ENCODE measurements at places on chromosomes 2 and 18.

DNA sequence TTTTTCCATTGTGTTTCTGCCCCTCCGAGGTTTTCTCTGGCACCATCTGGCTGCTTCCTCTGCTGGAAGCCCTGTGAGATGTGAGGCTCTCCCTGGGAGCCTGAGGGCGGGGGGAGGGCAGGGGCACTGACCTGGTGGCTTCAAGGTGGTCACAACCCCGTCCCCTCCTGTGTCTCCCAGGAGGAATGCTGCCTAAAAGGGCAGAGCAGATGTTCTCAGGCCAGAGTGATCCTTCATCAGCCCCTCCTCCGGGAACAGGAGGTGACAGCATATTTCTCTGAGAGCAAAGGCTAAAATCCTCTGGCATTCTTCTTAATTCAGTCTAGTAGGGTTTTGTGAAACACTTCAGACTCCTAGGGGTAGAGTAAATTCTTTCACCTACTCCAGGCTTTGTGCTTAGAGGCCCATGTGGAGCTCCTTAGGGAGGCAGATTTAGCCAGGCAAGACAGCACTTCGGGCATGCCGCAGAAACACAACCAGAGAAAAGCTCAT, 18.3 kb upstream of the GREB1 start:
- no peak for DNase-seq

DNA sequence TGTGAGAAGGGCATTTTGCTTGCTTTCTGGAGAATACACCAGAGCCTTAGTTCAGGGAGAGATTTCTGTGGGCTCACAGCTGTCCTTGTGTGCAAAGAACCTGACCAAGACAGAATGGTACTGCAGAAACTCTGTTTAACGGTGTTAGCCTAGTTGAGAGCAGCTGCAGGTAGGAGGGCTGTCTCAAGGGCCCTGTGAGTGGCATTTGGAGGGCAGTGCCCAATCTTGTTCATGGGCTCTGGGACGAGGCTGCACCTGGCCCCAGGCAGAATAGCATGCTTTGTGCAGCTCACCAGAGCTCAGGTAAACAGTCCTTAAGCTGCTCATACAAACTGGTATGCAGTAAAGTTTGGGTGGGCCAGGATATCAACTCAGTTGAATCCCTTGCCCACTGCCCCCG, 16.9 kb upstream of the RGPD4 start:
- no peak for DNase-seq

DNA sequence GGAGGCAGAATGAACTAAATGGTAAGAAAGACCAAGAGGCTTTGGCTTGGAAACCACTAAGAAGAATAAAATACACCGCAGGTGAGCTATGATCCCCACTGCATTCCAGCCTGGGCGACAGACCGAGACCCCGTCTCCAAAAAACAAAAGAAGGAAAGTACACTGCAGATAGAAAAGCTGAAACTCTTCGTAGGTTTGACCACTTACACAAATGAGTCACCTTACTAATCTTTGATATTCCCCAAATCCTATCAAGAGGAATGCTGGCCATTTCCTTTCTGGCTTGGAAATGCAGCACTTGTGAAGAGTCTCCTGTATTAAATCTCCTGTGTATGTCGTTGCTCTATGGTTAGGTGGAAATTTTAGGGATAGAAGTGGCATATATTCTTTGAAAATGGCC, 108.8 kb downstream of the MTCL1 start:
- DNase-seq: no peak

DNA sequence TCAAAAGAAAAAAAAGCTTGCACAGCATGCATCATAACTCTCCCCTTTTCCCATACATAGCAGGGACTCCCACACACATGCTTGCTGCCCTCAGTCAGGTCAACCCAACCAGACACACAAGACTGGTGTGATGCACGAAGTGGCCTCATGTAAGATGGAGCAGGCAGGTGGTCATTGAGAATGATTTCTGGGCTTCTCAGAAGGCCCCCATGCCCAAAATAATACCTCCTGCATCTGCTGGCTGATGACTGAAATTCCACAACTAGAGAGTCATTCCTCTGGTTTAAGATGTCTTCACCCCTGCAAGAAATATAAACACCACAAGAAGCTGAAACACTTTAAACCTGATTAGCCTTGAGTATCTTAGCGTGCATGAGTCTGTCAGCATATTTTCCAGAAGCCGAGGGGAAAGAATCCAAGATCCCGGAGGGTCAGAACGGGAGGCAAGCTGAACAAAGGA, 131.1 kb downstream of the AFF3 start:
- DNase-seq: no peak

- peak; percentile 44 for DNase-seq
These were observed 1188.5 kb upstream of the NRXN1 start for GRCh38 chr2:52220393-52220792.

DNA sequence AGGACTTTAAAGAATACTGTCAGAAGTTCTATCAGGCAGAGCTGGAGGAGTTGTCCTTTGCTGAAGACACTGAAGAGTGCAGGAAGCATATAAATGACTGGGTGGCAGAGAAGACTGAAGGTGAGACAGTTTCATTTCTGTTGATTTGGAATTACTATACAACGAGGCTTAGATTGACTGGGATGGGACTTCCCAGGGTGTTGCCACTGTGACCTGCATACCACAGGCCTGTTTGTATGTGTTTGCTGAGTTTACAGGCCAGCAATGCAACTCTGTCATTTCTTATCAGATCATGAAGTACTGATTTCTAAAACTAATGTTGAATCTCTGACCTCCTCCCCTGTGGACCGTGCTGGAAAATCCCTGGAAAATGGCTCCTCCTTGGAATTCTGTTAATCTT, 11.8 kb downstream of the SERPINB8 start:
- no peak for DNase-seq

DNA sequence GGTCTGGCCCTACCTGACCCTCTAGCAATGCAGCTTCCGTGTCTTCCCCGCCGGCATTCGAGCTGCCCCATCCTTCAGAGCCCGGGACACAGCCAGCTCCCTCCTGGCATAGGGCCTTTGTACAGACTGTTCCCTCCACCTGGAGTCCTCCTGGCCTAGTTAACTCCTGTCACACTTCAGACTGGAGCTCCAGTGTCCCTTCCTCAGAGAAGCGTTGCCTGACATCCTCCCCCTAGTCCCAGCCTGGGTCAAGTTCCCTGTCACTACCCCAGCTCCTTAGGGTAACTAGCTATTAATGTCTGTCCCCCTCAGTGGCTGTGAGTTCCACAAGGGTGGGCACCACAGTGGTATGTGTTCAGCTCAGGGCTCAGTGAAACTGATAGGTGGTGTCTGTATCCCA, 45.5 kb upstream of the LOXHD1 start:
- no peak for DNase-seq

DNA sequence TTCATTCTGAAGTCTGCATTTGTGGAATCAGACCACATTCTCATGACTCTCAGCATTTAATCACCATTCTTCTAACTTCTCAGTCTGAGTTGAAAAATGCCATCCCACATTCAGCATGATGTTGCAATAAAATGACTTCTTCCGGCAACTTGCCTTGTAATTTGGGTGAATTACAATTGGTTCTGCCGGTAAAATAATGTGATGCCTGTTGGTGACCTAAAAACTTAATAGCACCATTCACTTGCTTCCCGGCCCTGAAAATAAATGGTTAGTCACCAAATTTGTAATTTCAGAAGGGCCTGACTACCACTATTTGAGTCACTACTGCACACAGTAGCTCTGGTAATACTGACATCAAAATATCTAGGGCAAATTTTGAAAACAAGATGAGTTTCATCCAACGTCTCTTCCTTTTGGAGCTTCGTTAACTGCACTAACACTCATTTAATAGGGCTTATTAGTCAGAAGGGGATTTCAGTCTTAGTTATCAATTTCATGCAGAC, 637.1 kb upstream of the CHAC2 start:
- DNase-seq: no peak

- no peak for DNase-seq
These were observed 60.6 kb downstream of the BCL2 start for GRCh38 chr18:63258749-63259566.

GRCh38 chr2:230575642-230576324, 136.9 kb upstream of the CAB39 start:
- DNase-seq: no peak

DNA sequence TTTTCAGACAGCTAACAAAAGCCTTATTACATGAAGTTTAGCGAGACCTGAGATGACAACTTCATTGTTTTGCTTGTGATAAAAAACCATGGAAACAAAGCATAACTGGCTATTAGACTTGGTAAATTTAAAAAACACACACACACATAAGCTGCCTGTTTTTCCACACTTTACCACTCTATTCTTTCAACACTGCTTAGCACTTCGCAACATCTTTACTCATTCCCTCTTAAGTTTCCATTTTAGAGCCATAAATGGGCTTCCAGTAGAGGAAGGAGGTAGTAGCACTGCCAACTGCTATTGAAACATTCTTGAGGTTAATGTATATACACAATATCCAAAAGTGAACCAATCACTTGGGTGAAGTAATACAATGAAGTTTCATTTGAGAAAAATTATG, 54.1 kb downstream of the BAZ2B start:
- no peak for DNase-seq

- DNase-seq: no peak
These were observed 57.7 kb downstream of the RNU4ATAC start for GRCh38 chr2:121588357-121588756.

DNA sequence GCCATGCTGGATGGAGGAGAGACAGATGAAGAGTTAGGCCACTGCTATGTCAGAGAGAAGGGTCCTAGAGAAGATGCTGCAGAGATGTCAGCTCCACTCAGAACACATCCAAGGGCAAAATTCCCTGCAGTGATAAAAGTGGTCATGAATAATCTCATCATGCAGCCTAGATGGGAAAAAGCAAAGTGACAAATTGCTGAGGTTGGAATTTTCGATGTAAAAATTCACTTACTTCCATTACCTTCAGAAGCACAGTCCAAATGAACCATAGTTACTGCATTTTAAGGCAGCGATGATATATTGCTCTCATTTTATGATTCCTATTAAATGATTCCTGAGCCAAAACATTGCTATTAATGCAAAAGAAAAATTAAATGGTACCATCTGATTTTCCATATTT, 16.4 kb downstream of the ANKRD29 start:
- DNase-seq: no peak

DNA sequence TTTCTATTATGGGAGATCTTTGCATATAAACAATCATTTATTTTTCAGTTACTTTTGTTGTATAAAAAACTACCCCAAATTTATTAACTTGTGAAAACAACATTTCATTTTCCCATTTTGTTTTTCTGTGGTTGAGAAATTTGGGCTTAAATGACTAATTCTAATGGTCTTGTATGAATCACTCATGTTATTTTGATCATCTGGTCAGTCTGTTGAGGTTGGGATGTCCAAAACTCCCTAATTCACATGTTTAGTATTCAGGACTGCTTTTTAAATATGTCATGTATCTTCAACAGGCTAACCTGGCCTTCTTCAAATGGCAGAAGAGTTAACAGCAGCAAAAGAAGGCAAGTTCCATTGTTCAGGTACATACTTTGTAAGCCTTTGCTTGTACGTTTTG, 788.1 kb downstream of the TRIB2 start:
- no peak for DNase-seq

- DNase-seq: no peak
These were observed 218.2 kb downstream of the RBM43 start for GRCh38 chr2:151043484-151043883.

- peak; percentile 22 for DNase-seq
These were observed 499.4 kb downstream of the GALR1 start for GRCh38 chr18:77749089-77749488.

GRCh38 chr2:105919826-105920225, 175.1 kb downstream of the NCK2 start:
- peak; percentile 13 for DNase-seq

GRCh38 chr18:3851159-3851558, 401.2 kb downstream of the TGIF1 start:
- DNase-seq: no peak

DNA sequence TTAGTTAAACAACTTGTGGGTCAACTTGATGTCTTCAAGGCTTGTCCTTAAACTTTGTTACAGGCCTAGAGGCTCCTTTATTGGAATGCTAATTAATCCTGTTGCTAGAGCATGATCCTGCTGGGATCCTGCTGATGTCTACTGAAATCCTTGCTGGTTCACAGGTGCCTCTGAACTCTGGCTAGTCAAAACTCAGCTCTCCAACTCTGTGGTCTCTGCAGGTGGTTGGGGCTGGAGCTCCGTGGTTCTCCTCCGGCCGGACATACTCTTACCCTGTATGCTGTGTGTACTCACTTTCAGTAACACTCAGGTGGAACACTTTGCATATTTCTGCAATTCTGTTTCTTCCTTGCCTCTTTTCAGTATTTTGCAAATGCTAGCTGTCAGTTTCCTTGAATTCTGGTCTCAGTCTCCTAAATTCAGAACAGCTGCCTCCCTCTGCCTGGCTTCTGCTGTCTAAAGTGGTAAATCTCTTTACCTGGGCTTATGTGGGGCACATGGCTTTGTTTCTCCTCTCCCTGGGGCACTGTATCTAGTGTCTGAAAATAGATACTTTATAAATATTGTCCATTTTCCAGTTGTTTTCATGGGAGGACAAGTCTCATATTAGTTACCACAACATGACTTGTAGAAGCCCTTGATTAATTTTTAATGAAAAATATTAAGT, 113.0 kb downstream of the ATP9B start:
- no peak for DNase-seq

GRCh38 chr2:3062476-3063260, 314.9 kb downstream of the EIPR1 start:
- no peak for DNase-seq

GRCh38 chr2:217749008-217749407, 253.8 kb downstream of the TNS1 start:
- DNase-seq: peak; percentile 38

DNA sequence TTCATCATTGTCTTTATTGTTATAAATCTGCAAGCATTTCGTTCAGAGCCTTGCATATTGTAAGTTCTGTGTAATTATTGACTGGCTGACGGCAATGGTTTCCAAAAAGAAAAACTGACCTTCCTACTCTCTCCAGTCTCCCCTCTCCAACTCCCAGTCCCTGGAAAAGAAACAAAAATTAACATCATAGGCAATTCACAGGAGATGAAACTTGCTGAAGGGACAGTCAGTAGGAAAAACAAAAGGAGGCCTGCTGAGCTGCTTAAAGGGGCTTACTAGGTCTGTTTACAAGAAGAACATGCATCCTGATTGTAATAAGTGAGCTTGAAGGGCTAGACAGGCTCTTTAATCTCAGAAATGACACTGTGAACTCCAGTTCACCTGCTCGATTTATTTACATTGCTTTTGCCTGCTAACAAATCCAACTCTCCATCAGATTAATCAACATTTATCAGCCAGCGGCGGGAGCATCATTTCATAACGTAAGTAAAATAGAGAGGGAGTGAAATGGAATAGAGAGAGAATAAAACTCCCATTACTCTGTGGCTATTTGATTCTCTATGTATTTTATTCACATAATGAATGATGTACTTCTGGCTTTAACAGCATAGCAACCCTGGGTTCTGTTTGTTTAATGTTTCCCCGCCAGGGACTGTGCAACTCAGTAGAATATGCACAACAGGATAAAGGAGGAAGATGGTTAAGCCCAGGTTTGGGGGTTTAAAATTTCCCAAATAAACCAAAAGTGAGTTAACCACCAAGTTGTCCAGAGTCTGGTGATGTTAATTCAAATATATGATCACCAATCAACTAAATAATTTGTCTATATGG, 256.7 kb upstream of the SETBP1 start:
- no peak for DNase-seq

- no peak for DNase-seq
These were observed 29.4 kb downstream of the PDCL3 start for GRCh38 chr2:100592226-100592625.

- no peak for DNase-seq
These were observed 70.3 kb downstream of the HNMT start for GRCh38 chr2:138034536-138034935.

Measured in BE2C (cell line).